ENCODE measurements at places on chromosomes 2 and 18.

DNA sequence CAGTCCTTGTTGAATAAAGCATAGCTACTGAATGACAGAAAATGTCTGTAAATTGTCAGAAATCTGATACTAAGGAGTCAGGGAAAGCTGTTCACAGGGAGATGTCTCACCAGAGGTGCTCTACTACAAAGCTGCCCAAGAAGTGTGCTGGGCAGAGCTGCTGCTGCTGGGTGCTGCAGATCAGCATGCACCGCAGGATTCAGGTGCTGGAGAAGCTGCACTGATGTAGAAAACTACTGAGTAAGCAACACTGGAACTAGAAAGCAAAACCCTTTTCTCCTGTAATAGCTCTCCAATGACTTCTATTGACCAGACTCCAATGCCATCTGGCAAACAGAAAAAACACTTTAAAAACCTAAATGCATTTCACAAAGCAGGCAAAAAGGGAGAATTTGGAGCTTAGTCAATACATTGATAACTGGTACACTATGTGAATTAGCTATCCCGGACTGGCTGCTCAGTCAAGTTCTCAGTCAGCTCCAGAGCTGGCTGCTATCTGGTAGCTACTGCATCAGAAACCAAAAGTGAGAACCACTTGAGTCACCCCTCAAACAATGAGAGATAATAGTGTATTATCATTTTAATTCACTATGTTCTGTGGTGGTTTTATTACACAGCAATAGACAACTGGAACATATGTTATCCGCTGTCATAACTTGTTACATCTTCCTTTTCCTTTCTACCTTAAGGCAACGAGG is 493.1 kb downstream of the CPS1 start:
- no peak for DNase-seq

DNA sequence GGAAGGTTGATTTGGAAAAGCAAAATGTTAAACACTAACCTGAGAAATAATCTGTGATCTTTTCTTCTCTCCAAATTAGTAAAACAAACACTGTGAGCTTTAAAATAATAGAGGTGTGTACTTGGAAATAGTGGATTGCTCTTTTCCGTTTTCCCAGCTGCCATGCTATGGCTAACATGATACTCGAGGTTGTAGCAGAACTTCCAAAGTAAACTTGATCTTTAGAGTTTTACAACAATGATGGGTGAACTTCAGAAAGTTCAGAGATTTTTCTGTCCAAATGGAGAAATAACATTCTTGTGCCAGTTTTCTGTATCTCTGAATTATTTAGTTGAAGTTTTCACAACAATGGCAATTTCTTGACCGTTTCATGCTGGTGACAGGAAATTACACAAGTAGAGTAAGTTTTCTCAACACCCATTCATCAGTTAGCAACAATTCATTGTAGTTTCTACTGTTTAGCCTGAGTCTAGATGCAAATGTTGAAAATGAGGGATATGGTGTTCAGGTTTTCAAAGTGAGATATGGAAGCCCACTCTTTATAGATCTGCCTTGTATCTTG is 135.3 kb upstream of the CTAGE1 start:
- no peak for DNase-seq

DNA sequence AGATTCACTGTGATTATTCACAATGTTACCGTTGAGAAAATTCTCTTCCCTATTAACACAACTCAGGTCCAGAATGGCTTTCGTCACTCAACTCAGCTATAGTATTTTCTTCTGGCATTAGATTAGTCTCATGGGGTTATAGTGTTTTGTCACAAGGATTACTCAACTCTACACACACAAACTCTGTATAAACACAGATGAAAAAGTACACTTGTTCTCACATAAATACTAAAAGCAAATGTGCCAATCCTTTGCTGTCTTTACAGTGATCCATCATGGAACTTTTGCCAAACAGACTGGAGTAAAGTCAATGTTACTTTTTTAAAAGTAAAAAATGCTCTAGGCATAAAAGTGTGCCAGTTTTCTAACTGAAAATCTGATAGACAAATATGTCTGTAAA is 267.6 kb downstream of the RBM43 start:
- no peak for DNase-seq

DNA sequence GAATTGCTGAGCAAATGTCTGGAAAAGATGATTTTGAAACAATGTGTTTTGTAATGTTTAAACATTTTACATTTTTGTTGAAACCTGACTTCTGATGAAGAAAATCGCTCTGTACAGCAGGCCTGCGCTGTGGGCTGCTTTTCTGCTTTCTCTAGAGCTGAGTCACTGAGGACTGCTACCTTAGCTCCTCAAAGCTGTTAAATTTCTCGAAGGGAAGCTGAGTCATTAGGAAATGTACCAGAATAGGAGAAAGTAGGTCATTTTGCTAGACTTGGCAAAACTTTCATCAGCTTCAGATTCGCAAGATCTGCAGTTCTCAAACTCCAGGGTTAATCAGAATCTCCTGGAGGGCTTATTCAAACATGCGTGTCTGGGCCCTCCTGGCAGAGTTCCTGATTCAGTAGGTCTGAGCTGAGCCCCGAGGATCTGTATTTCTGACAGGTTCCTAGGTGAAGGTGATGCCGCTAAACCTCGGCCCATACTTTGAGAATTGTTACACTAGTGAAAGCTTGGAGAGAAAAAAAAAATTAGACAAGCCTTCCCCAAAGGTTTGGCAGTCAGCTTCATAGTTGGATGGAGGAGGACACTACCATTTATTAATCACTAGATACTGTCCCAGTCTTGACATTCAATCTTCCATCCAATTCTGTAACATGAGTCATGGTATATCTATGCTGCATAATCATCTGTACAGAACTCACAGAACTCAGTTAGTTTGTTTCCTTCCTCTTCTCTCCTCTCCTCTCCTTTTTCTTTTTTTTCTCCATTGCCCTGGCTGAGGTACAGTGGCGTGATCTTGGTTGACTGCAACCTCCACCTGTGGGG is 297.6 kb downstream of the PARD3B start:
- DNase-seq, result no peak
